ENCODE measurements at places on chromosomes 3 and 15.

DNA sequence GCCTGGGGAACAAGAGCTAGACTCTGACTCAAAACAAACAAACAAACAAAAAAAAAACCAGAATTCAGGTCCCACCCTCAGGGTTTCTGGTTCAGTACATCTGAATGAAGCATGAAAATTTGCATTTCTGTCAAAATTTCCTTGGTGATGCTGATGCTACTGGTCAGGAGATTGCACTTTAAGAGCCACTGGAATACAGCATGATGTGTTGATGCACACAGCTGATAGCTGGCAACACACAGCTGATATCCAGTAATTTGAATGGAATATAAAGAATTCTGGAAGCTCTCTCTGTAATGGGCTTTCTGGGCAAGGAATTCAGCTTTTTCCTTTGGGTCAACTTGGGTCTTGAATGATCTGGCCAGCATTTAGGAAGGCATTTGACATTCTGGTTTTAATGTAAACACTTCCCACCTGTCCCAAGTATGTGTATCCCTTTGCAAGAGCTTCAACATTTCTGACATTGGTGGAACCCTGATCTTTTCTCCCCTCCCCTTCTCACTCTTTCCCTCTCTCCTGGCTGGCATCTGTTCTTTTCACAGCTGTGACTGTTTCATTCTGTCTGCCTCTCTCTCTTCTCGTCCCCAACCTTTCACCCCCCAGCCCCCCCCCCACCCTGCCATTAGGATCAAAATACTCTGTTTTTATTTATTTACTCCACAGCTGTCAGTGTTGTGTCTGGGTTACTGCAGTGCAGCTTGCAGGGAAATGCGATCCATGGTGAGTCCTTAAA is 189.5 kb downstream of the TPRG1 start:
- DNase-seq, result no peak

DNA sequence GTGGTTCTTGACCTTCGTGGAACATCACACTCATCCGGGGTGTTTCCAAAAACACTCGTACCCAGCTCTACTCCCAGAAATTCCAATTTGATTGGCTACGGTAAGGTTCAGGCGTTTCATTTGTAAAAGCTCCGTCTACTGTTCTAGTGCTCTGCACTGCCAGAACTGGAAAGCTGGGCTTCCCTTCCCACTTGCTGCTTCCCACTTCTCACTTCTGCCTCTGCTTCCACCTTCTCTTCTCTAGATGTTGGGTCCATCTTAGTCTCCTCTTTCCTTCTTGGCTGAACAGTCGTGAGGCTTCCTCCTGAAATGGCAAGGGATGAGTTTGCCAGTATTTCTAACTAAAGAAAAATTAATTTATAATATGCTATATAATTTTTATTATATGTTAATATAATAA is 29.8 kb upstream of the RHCG start:
- no peak for DNase-seq

GRCh38 chr3:61580982-61581643 is 19.7 kb downstream of the PTPRG start:
- DNase-seq, result no peak

- DNase-seq, result no peak
Measured at GRCh38 chr15:81569286-81570080, 195.5 kb upstream of the TMC3 start.

GRCh38 chr3:13338996-13339395 is 81.1 kb downstream of the NUP210 start:
- DNase-seq, result no peak

DNA sequence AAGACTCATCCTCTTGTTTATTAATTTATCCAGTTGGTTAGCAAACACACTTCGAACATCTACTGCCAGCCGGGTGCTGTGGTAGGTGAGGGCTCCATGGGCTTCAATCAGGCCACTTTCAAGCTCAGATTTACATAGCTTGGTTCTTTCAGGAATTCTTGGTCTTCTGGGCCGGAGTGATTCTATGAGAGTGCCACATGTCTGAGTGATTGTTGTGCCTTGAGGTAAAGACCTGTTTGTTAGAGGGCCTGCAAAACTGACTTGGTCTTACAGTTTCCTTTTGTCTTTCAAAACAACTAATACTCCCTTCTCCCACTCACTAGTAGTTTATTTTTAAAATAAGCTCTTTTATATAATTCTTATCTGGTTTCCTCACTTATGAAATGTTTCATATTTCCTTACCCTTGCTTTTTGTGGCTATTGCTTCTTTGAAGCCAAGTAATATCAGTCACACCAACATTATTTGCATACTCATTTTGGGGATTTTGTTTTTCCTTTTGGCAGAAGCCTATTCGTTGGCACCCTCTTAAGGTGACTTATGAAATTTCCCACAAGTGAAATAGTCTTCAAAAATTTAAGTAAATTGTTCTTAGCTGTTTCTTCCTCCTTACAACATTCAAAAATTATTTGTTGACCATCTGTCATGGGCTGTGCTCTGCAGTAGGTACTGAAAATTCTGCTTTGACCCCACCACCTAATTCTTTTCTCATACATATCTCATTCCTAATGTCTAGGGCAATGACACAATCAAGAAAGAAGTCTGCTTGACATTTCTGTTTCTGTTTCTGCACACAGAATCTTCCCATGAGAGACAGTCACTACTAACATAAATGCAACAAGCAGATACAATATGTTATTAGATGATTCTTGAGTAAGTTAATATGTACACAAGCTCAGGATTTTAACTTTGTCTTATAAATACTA is 120.2 kb downstream of the LRRC28 start:
- no peak for DNase-seq

All from Jurkat, Clone E6-1 (cell line).